ENCODE measurements at places on chromosomes 2 and 18.

DNA sequence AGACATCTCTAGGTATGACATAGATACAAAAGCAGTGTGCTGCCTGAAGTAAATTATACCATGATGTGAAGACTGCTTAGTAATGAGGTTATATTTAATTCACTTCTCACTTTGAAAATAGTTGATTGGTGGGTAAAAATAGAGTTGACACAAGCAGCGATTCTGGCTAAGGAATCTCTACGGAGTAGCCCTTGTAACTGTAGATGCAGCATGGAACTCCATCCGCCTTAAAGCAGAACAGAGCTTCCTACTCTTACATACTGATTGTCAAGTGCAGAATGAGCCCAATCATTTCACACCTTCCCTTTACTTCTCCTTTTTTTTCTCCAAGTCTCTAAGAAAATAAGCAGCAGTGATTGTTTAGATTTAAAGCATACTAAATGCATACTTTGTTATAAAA, 1594.6 kb upstream of the SLC39A10 start:
- DNase-seq = no peak

DNA sequence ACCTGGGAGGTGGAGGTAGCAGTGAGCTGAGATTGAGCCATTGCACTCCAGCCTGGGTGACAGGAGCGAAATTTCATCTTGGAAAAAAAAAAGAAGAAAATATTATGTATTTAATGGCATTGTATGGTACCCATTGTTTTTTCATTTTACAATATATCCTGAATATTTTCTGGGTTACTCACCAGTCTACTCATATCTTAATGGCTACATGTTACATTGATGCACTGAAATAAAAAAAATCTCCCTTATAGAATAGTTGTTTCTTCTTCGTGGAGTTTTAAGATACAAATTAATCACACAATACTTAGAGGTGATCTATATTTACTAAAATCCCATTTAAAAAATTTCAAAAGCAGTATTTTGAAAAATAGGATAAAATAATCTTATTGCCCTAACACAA, 66.3 kb upstream of the XPO1 start:
- DNase-seq = no peak

DNA sequence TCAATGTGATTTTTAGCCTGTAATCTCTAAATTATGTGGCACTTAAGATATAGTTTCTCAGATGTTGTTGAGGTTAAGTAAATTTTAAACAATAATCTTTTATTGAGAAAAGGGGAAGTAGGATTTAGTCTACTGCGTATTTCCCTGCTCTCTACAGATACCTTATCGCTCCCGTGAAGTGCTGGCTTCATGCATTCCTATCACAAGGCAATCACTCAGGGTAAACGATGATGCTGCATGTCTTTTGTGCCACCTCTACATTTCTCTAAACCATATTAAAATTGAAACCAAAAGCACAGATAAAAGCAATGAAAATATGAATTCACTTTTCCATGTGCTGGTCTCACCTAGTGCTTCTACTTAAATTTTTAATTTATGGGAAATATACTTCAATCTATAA, 14.4 kb upstream of the RPE start:
- no peak for DNase-seq

GRCh38 chr2:120736624-120737339, 1.1 kb downstream of the GLI2 start:
- no peak for DNase-seq

DNA sequence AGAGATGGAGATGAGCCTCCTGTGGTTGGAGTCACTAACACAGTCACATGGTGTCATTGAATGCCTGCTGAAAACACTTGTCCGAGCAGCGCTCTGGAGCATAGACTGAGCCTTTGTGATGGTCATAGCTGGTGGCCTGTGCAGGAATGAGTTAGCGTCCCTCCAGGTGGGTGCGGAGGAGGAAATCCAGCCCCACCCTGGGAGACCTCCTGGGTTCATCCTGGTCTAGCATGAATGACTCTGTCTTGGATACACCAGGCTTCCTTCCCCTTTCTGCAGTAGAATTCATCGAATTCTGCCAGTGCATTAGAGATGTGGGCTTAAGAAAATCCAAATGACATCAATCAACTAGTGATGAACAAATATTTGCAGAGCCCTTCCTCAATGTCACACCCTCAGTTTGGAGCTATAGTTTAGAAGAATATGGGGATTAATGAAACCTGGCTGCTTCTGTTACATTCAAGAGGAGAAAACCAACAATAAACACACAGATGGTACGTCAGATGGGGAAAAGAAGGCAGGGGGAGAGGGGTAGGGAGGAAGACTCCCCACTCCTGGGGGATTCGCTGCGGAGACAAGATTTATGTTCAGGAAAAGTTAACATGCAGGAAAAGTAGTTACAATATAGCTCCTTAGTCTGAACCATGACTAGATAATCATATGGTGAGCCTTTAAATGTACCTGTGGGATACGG, 136.7 kb downstream of the DDX1 start:
- no peak for DNase-seq
